ENCODE measurements at places on chromosomes 6 and 20.

GRCh38 chr6:36671687-36672375 is 6.7 kb upstream of the CDKN1A start:
- DNase-seq, result no peak

- no peak for DNase-seq
Measured at GRCh38 chr6:33521489-33522091, 58.5 kb downstream of the BAK1 start.

GRCh38 chr20:42123981-42124473 is 505.9 kb upstream of the CHD6 start:
- no peak for DNase-seq

GRCh38 chr6:43465948-43466347 is 10.6 kb upstream of the DLK2 start:
- DNase-seq, result no peak

DNA sequence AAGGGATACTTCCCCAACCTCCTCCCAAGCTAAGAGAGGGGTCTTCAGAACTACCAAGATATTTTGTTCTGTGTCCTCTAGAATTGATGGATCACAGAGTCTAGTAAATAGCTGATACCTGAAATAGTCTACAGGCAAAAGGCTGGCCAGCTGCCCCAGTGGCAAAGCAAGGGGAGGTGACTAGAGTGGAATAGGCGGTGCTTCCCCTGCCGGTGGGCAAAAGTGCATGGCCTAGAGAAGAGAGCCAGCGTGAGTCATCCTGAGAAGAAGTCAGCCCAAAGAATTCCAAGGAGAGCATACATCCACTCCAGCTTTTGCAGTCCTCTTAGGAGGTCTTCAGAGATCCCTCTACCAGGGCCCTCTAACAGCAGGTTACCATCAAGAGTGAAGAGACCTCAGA is 14.7 kb downstream of the DPPA5 start:
- peak; percentile 30 for DNase-seq

GRCh38 chr20:53883098-53883911 is 187.1 kb downstream of the BCAS1 start:
- DNase-seq, result peak; percentile 89

DNA sequence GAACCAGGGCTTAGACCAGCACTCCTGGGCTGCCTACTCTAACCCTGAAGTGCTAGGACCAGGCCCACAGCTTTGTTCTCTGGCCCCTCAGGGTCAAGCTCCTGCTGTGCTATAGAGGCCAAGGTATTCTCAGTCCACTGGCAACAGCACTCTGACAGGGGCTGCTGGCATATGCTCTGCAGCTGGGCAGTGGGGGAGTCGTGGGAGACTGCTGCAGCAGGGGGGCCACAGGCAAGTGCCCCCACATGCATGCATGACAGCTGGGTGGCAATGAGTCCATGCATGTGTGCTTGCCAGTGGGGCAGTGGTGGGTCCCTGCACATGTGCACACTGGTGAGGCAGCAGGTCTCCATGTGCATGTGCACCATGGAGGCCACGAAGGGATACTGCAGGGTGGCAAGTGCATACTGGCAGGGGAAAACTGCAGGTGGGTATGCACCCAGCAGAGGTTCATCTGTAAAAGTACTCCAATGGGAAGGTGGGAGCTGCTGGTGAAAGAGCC is 364.9 kb upstream of the IRAK1BP1 start:
- no peak for DNase-seq

- peak; percentile 62 for DNase-seq
Measured at GRCh38 chr6:160991406-160992060, at the start of gene MAP3K4. Gene MAP3K4, plus strand, starts transcription at chr6:160991769. Its CDS starts 163 bp downstream, at chr6:160991932.

DNA sequence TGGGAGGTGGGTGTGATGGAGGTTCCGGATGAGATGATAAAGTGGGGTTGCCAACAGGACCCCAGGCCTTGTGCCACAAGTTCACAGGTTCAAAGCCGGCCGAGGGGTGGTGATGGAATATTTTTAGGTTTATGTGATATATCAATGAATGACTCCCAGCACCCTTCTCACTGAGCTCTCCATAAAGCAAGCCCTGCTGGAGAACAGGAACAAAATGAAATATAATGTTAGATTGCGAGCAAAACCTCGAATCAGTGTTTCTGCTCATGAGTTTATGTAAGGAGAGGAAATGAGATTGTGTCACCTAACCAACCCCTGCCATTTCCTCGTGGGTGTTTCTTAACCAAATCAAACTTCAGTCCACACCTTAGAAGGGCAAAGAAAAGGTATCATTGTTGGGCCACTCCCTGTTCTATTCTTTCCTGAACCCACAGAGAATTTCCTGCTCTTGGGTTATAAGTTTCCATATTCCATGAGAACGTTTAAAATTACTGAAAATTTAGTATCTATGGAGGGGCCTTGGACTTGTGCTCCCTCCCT is 192.2 kb upstream of the EXOC2 start:
- DNase-seq, result no peak

DNA sequence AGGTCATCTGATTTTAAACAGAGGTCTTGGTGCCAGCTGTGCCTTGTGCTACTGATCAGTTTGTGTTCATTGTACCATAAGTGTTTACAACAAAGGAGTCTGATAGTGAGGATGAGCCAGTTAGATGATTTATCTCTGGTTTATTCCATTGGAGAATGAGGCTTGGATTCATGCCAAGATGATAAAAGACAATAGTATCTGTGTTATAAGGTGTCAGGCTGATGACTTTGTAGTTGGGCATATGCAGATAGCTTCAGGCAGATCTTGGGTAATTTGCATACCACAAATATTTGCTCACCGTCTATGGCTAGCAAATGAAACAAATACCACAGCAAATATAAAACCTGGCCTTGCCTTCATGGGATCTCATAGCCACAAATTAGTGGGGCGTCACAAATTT is 43.3 kb upstream of the PHACTR2 start:
- DNase-seq, result peak; percentile 9

DNA sequence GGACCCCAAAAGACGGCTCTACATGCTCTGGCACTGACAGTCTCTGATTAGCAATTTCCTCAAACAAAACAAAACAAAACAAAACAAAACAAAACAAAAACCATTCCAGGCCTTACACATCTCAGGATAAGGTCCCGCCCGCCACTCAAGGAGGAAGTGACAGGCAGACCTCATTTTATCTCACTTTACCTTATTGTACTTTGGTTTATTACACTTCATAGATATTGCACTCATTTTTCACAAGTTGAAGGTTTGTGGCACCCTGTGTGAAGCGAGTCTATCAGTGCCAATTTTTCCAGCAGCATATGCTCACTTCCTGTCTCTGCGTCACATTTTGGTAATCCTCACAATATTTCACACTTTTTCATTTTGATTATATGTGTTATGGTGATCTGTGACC is 15.2 kb downstream of the ZBP1 start:
- no peak for DNase-seq

DNA sequence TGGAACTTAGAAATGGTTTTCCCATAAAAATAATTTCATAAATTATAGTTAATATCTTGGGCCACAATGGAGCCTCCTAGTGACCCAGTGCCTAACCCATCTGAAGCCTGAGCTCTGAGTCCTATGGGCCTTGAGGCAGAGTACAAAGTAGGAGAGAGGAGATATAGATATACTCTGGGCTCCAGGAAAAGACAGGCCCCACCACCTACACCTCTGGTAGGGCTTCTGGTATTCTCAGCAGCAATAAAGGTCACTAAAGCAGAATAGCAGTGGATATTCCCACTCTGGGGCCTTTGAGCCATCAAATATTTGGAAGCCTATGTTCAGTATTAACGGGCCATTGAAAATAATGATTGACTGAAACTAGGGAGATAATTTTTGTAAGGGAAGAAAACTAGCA is 24.1 kb downstream of the CYP39A1 start:
- no peak for DNase-seq

DNA sequence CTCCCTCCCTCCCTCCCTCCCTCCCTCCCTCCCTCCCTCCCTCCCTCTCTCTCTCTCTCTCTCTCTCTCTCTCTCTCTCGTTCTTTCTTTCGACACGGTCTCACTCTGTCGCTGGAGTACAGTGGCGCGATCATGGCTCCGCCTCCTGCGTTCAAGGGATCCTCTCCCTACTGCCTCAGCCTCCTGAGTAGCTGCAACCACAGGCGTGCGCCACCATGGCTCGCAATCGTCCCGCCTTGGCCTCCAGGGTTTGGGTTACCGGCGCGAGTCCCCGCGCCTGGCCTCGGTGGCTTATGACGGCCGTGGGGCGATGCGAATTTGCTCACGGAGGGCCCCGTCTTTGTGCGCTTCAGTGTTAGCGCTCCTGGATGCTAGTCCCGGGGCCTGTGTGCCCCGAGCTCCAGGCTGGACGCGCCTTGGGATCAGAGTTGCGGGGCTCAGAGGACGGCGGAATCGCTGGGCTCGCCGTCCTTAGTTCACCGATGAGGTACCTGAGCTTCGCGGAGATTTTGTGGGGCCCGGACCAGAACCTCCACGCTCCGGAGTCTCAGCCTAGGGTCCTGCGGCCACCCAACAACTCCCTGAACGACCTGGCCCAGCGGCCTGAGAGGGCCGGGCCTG is 45.2 kb downstream of the MCUR1 start:
- DNase-seq, result no peak

GRCh38 chr6:36691011-36691410 is 6.6 kb upstream of the RAB44 start:
- peak; percentile 58 for DNase-seq

DNA sequence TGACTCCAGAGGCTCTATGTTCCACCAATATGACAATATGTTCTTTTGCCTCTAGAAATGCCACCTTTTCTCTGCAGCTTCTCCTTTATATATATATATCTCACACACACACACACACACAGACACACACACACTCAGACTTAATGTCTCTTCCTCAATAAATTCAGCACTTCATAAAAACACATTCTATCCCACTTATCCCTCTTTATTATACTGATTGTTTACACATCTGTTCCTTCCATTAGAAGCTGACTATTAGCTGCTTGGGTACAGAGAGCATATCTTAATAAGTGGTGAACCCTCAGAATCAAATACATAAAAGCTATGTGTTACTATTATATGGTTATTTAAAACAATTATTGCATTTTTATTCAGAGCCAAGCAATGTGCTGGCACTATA is 23.3 kb downstream of the NRSN1 start:
- no peak for DNase-seq

DNA sequence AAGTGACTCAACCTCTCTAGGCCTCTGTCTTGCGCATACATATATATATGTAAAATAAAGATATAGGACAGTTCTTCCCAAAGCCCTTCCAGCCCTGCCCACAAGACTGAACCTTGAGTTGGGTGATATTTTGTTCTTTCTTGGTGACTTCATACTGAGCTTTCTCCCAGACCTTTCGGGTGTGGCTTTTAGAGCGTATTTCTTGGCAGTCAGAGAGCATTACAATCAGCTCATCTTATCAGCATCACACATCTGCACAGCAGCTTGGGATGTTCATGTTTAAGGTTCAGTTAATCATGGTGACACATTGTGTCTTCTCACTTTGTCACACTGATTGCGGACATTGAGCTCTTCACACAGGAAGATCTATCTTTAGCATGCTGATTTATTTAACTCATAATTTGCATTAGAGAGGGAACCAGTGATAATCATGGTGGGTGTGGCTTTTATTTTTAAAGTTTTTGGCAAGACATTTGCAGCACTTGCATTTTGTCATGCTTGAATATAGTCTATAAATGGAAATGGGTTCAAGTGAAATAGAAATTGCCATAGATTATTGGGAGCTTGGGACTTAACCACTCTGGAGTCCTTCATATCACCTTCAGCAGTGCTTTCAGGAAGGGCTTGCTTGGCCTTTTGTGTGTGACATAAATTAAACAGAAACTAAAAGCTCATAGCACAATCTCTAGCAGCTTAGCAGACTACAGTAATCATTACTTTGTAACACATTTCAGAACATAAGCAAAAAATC is 8.3 kb downstream of the KIF3B start:
- DNase-seq, result peak; percentile 63

GRCh38 chr20:3116341-3116740 is 31.8 kb upstream of the AVP start:
- DNase-seq, result no peak

DNA sequence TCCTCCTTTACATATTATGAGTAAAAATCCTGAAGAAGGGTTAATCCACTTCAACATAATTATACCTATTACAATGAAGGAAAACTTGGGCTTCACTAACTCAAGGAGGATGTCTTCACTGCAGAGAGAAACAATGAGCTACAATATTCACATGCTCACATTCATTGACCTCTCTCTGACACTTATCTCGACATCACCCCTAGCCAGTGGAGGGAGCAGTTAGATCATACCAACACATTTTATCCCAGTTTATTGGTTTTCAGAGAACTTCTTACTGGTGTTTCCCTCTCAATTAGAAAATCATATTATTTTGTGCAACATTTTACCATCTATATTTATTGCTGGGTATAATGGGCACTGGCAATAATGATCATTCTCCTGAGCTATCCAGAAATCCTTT is 646.5 kb downstream of the TENT5A start:
- DNase-seq, result no peak

- peak; percentile 70 for DNase-seq
Measured at GRCh38 chr6:145669627-145670034, 65.7 kb downstream of the EPM2A start.

DNA sequence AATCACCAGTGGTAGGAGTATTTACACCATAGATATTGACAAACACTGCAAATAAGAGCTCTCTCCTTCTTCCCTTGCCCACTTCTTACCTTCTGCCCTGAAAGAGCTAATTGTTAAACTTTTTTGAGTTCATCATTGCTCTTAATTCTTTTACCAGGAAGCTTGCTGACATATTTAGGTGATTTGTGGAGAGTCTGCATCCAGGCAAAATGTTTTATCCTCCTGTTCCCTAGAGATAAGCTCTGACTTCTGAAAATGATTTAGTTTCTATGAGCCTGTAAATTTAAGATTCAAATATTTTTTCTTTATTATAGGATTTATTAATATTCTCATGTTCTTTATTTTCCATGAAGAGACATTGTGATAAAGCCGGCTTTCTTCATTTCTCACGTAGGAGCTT is 81.5 kb downstream of the ADGRB3 start:
- no peak for DNase-seq

DNA sequence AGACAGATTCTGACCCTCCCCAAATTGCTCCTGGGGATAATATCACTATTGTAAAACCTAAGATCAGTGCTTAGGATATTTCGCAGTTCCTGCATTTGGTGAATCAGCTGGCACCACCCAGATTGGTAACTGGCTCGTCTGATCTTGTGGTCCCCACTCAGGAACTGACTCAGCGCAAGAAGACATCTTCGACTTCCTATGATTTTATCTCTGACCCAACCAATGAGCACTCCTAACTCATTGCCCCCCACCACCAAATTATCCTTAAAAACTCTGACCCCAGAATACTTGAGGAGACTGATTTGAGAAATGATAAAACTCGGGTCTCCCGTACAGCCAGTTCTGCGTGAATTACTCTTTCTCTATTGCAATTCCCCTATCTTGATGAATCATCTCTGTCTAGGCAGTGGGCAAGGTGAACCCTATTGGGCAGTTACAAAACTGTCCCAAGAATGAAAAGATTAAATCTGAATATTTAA is 55.7 kb upstream of the PRND start:
- peak; percentile 92 for DNase-seq

- DNase-seq, result no peak
Measured at GRCh38 chr6:56002336-56002735, 126.9 kb upstream of the BMP5 start.

GRCh38 chr6:133291671-133292070 is 50.5 kb downstream of the EYA4 start:
- DNase-seq, result no peak

- peak; percentile 42 for DNase-seq
Measured at GRCh38 chr6:44725070-44725469, 337.6 kb downstream of the CDC5L start.

GRCh38 chr6:154474648-154475428 is 35.6 kb downstream of the CNKSR3 start:
- DNase-seq, result peak; percentile 51

GRCh38 chr6:11852061-11852651 is 73.6 kb upstream of the ADTRP start:
- DNase-seq, result no peak

GRCh38 chr6:154537511-154538325 is 27.2 kb upstream of the CNKSR3 start:
- DNase-seq, result no peak
